ENCODE measurements at places on chromosomes 7 and 10. TPM values are rescaled to one million over a fixed set of nuclear protein-coding genes. Genes with fewer than 3 reads are reported as not detected.

- no peak for DNase-seq
Observed at GRCh38 chr10:103719036-103719435, 136.3 kb downstream of the SH3PXD2A start.

GRCh38 chr10:118551535-118552100, 43.8 kb downstream of the PRLHR start:
- no peak for DNase-seq

Gene CADPS2
- not detected for total RNA-seq

Gene KCNH2
- 0.41 TPM for total RNA-seq

Gene OPN4
- total RNA-seq: not detected

Gene PTN
- not detected for total RNA-seq

Gene SDK1
- 1.3 TPM for total RNA-seq

Gene PLEKHS1
- total RNA-seq: not detected

Data from activated naive CD4-positive, alpha-beta T cell treated with anti-CD3 and anti-CD28 coated beads, Interleukin-2, amount 50 U/mL, for 72 hours (primary cell).